Activated CD8-positive, alpha-beta memory T cell treated with anti-CD3 and anti-CD28 coated beads for 48 hours (primary cell): ENCODE measurements at places on chromosomes 11 and 22.
A peak's percentile ranks its signal among the peaks of the same experiment; 100 is the strongest.

DNA sequence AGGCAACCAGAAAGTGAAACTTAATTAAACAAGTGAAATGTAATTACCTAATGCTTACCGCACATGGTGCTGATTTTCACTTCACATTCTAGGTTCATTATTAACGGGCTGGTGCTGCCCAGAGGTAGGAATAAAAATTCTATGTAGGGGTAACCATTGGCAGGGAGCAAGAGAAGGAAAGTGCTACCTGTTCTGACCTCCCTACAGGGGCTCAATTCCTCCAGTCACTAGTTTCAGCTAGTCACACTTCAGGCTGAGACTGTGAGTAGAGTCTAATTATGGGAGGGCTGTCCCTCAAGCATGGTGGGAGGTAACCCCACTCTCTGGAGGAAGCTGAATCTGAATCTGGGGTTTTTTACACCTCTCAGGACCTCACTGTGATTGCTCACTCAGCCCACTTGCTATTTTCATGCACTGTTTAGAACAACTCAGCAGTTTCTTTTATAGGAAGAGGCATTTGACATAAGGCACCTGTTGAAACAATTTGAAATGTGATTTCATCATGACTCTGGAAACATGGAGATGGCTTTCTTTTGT lies 75.4 kb downstream of the MAML2 start:
- no peak for DNase-seq

DNA sequence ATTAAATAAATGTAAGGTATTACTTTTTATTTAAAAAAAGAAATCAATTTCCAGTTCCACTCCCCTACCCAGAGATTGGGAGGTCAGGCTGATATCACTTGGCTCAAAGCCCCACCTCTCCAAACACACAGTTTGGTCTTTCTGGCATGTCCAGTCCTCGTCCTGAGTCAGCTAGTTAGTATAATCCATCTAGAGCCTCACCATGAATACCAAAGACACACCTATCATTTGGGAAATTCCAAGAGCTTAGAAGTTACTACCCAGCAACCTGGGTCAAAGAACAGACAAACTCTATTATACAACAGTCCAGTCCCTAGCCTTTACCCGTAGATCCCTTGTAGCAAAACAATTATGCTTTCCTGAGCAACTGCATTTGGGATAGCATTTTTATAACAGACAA lies 9.4 kb downstream of the TREH start:
- DNase-seq, result no peak

- DNase-seq, result no peak
Measured at GRCh38 chr22:50535113-50535512, 5.3 kb upstream of the TYMP start.

DNA sequence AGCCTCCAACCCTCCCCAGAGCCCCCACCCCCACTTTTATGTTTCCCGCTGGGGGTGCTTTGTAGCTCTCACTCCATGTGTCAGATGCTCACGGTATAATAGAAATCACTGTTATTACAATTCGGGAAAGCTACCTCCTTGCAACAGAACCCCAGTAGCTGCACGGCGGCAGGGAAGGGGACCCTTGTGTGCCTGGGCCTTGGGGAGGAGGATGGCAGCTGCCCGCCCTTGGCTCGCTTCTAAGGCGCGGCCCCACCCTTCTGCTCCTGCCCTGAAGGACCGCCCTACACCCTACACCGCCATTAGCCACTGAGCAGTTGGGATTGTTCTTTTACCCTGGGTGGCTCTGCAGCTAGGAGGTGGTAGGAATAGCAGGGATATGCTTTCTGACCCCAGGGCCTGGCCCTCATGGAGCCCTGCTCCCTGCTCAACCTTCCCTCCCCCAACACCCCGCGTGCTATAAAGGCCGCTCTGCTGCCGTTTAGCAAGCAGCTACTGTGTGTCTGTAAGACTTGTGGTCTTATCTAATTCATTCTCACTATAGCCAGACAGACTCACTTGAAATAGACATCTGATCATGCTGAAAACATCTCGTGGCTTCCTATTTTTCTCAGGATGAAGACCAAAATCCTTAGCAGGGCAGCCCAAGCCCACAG lies 219.7 kb downstream of the CEP164 start:
- DNase-seq, result no peak

- peak; percentile 72 for DNase-seq
Measured at GRCh38 chr11:44727373-44728287, 868 bp downstream of the TSPAN18 start.

GRCh38 chr11:111194860-111195568 lies 50.5 kb upstream of the POU2AF2 start:
- no peak for DNase-seq

- no peak for DNase-seq
Measured at GRCh38 chr11:129871914-129872313, 23.5 kb downstream of the NFRKB start.

DNA sequence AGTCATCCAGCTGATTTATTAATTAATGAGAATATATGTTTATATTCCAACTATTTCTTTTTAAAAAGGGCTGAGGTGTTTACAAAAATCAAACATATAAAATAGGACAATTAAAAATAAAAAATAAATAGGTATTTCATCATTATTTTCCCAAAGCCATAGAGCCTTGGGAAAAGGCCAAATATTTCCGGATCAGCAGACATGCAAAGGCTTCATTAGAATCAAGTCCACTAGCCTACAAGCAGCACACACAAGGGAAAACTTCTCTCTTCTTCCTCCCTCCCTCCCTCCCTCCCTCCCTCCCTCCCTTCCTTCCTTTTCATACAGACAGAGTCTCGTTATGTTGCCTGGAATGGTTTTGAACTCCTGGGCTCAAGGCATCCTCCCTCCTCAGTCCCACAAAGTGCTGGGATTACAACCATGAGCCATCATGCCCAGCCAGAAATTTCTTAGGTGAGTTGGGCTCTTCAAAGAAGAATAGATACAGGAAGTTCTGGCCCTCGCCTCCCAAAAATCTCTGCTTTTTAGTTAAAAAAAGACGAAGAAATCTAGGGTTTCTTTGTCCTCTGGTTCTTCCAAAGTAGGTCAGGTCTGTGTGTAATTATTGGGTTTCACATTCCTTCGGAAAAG lies 121.2 kb downstream of the SIK3 start:
- no peak for DNase-seq
